ENCODE measurements at places on chromosomes 11 and 22.

DNA sequence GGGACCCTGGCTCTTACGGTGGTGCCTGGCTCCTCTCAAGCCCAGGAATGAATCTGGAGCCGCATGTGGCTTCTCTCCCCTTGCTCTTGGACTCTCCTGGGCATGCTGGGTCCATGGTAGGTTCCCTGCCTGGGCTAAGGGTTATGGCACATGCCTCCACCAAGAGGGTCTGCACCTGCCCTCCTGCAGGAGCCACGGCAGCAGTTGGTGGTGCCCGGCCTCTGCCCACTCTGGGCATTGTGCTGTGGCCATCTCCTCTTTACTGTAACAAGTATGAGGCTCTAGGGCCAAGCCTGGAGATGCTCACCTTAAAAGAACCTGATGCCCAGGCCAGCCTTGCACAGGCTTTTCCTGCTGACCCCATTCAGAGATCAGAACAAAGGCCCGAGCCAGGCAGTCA, 104.0 kb upstream of the PITPNB start:
- no peak for DNase-seq

GRCh38 chr11:126791446-126791845, 209.1 kb downstream of the KIRREL3 start:
- no peak for DNase-seq

GRCh38 chr11:114208377-114208776, 87.8 kb upstream of the NNMT start:
- no peak for DNase-seq

DNA sequence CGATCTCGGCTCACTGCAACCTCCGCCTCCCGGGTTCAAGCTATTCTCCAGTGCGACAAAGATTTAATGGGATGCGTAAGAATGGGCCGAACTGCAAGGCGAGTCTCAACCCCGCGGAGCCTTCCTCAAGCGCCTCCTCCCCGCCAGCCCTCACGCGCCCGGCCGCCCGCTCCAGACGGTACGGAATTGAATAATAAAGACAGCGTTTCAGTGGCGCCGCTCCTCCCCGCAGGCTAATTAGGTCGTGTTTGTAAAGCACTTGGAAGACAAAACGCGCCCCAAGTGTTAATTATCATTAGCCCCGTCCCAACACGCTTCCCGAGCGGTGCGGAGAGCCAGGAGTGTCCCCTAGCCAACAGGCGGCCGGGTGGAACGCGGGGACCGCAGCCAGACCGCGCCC, 192.0 kb downstream of the BUD13 start:
- no peak for DNase-seq
